ENCODE measurements at places on chromosomes 5 and 9.

- DNase-seq, result no peak
Measured at GRCh38 chr9:137984520-137985257, 107.1 kb downstream of the CACNA1B start.

DNA sequence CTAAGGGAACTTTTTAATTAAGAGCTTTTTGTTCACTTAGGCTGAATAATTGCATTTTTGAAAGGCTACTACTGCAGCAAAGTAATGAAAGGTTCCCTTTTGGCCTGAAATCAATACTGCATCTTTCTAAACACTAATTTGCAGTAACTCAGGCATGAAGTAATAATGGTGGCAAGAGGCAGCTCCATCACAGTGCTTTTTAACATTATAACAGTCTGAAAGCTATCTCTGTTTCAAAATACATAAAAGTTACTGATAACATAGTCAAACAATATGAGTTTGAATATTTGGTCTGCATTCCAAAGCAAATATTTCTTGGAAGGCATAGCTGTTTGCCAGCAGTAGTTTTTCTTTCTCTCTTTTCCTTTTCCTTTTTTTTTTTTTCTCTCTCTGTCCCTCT lies 113.4 kb downstream of the FBN2 start:
- DNase-seq, result no peak

DNA sequence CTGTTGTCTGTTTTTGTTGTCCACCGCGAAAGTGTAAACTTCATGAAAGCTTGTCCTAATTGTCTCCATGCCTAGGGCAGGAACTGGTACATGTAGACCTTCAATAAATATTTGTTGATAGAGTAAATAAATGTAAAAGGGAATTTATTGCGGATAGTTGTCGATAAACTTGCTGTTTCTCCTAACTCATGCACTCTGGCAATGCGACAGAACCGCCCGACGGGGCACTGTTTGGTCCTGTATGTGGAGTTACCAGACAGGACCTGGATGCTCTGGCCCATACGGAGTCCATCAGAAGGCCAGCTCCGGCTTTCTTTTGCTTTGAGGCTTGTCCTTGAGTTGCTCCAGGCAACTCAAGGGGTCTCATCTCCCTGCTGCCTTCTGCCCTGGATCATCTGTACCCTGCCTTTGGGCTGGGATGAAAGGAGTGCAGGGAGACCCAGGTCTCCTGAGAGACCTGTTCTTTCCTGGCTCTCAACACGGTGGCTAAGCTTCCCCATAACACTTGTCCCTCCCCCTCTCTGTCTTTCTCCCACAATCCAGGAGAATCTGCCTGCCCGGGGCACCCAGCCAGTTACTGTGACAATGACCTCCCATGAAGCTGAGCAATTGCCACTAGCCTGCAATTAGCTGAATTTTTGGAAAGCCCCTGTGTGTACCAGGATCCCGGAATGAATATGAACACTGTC lies 149.5 kb upstream of the PTCH1 start:
- DNase-seq, result no peak

DNA sequence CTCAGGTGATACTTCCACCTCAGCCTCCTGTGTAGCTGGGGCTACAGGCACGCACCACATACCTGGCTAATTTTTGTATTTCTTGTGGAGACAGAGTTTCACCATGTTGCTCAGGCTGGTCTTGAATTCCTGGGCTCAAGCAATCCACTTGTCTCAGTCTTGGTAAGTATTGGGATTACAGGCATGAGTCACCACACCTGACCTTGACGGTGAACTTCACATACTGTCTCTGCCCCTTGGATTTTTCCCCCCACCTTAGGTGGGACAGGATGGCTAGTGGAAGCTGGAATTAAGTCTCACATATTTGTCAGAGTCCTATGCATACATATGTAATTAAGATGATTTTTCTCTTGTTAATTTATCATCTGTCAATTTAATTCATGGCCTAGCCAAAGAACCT lies 20.9 kb upstream of the RFK start:
- no peak for DNase-seq

DNA sequence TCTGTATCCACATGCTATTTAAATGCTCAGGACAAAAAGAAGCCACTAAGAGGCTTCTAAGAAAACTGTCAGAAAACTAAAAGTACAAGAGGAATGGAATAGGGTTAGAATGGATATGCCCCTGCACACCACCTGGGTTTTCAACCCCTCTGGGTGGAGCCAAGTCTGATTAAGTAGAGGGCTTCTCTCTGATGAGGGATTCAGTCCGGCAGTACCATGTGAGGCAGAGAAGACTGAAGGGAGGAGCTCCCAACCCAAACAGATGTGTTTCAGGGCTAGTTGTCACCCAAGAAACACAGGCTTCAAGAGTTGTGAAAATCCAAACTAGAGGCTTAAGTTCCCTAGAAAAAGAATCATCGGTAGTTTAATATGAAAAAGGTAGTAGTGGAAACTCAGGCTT lies 12.5 kb downstream of the NREP start:
- no peak for DNase-seq

DNA sequence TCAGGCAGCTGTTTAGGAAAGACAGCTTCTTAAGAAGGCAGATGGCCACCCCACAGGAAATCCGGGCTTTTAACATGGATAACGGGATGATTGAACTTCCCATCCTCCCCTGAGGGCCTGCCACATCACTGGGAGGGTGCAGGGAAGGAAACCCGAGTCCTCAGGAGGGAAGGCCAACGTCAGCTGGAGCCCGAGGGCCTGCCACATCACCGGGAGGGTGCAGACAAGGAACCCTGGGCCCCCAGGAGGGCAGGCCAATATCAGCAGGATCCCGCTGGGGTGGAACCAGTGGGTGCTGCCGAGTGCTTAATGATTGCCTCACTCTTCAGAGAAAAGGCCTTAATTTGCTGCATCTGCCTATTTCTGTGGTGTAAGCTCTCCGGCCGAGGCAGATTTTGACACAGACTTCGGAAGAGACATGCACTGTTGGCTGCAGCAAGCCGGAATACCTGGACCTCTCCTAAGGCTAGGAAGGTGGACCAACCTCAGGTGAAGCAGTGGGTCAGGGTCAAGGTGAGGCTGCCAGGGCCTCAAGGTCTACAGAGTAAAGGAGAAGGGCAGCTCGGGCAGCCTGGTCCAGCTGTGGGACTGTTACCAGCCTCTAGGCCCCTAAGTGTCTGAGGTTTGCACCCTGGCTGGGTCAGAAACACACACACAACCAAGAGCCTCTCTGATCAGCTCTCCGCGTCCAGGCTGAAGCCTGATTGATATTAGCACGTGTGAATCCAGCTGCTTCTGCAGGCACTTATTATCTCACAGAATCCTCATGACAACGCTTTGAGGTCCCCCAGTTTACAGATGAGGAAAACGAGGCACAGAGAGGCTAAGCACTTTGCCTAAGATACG lies 14.8 kb upstream of the COL5A1 start:
- DNase-seq, result no peak

DNA sequence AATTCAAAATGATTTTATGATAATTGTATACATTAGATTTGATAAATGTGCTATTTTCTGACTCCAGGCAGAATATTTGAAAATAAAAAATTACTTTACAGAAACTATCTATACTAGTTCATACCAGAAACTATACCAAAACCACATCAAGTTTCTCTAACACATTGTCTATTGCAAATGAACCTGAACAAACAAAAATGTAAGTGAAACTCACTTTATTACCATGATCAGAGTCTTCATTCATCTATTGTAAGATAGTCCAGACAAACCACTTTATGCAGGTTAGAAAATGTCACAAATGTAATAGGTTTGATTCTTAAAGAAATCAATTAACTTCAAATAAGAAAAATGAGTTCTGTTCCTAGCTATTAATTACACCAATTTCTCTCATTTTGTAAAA lies 99.4 kb downstream of the OXCT1 start:
- no peak for DNase-seq

- no peak for DNase-seq
Measured at GRCh38 chr5:175448276-175448675, 4.3 kb upstream of the DRD1 start.

- DNase-seq, result no peak
Measured at GRCh38 chr9:13688990-13689600, 409.6 kb upstream of the MPDZ start.

- DNase-seq, result no peak
Measured at GRCh38 chr5:131787736-131788135, 9.1 kb downstream of the FNIP1 start.

DNA sequence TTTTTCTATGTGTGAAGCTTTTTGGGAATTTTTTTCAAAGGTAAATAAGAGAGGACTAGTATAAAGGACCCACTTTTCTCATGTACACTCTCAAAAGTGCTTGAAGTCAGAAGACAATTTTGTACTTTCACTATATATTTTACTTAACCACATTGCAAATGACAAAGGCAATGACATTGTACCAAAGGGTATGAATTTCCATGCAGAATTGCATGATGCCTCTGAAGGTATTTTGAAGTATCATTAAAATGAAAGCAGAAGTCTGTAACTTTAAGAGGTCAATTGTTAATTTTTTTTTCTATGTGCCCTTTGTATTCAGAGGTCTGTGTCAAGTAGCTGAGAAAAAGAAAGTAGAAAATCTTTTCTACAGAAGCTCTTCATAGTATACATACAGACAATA lies 84.7 kb downstream of the ST8SIA4 start:
- no peak for DNase-seq

- no peak for DNase-seq
Measured at GRCh38 chr9:135678236-135679017, 15.3 kb downstream of the LCN9 start.

- DNase-seq, result no peak
Measured at GRCh38 chr5:180104168-180104530, 32.6 kb upstream of the RNF130 start.

DNA sequence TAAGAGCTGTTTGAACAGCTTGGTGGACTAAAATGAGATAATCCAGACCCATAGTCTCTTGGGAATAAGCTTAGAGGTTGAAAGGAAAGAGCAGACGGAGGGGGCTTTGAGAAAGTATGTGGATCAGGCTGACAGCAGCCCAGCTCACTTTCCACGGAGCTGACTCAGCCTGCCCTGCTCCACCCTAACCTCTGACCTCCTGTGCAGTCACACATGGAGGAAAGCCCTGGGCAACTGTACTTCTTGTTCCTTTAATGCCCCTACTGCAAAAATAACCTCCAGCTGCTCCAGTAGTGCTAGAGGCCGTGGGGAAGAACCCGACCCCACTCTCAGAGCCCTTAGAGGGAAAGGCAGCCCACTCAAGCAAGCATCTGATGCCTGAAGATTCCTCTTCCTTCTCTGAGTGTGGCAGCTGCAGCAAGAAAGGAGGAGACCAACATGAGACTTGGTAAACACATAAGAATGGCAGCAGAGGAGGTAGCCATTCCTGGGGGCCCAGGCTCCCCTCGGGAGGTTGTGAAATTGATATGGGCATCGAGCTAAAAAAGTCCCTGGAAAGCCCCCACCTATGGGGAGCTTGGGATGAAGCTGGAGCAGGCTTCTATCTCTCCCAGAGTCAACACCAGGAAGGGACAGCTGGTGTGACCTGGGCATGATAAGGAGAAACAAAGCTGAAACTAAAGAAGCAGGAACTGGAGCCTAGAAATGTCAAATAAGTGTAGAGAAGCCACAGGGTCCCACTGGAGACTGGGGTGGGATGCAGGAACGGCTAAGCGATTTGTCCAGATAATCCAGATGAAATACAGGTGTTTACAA lies 204.3 kb downstream of the PIK3R1 start:
- DNase-seq, result no peak

DNA sequence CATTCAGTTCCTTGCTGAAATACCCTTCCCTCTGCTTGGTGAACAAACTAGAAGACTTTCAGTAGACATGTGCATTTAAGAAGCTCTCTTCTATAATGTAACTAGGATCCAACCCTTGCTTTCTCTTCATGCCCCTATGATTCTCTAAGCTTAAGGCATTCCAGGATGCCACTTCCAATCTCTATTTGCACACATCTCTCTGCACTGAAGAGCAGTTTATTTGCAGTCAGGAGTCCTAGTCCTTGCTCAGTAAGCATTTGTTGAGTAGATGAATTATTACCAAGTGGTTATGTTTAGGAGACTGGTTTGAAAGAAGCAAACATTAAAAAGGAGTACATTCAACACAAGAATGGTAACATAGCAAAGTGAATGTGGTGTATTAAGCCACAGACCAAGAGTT lies 274.2 kb upstream of the KLF9 start:
- DNase-seq, result no peak
